T-helper 2 cell treated with Interferon-gamma antibody and Interleukin-4, amounts not matched to agents 5 μg/mL and 100 μg/mL, for 36 hours (primary cell): ENCODE measurements at places on chromosomes 5 and 9.

GRCh38 chr9:129946246-129946995 lies 96.6 kb downstream of the FNBP1 start:
- DNase-seq = no peak

GRCh38 chr9:94919376-94920098 lies 193.0 kb downstream of the AOPEP start:
- no peak for DNase-seq

DNA sequence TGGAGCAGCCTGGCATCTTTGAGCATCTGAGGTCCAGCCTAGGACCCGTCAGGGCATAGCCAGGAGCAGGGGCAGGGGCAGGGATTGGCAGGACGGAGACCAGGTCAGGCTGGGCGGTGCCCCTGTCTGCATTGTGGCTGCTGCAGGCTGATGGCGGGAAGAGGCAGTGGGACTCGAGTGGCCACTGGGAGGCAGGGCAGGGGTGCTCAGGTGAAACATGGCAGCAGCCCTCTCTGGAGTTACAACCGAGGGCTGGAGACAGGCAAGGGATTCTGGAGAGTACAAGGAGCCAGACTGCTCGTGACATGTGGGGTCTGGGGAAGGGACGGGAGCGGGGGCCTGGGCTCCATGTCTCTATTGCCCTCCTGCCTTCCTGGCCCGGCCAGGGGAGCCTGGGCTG lies 97.4 kb upstream of the RAPGEF1 start:
- no peak for DNase-seq

GRCh38 chr5:106423109-106423897 lies 1247.4 kb downstream of the EFNA5 start:
- no peak for DNase-seq

GRCh38 chr9:93467462-93467861 lies 14.1 kb upstream of the FAM120AOS start:
- DNase-seq = no peak

GRCh38 chr5:110751902-110752762 lies 13.3 kb downstream of the SLC25A46 start:
- DNase-seq = peak; percentile 56
